ENCODE measurements at places on chromosomes 1 and 21.

- DNase-seq: no peak
Observed at GRCh38 chr1:233490488-233490887, 123.4 kb upstream of the KCNK1 start.

DNA sequence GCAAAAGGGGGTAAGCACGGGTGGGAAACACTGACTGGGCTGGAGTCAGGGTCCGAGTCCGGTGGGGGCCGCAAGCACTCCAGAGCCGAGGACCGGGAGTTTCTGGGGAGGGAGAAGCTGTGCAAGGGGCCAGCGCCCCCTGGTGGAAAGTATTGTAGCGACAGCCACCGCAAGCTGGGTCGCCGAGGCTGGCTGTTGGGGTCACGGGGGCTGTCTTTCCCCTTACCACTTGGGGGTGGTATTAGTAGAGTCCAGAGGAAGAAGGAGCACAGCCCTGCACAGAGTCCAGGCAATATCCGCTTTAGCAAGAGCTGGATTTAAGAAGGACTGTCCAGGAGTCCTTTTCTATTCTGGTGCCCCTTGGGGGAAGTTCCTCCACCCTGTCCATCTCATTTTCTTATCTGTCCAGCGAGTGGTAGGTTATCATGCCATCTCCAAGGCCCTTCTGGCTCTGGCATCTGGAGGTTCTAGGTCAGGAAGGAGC, 17.9 kb upstream of the ETV3 start:
- peak; percentile 83 for DNase-seq

DNA sequence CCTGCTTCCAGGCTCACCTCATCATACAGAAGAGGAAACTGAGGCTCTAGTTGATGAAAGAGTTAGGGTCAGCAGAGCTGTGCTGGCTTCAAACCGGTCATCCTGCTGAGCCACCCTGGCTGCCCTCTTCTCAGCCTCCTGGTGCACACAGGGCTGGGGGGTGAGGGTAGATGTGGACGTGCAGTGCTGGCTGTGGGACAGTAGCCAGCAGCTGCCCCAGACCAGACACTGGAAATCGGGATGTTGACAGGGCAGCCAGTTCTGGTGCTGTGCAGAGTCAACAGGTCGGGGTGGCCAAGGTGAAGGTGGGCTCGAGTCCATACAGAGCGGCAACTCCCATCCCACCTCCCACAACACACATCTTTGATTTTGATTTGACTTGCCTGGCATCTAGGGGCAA, 1.5 kb upstream of the CLCNKA start:
- no peak for DNase-seq

DNA sequence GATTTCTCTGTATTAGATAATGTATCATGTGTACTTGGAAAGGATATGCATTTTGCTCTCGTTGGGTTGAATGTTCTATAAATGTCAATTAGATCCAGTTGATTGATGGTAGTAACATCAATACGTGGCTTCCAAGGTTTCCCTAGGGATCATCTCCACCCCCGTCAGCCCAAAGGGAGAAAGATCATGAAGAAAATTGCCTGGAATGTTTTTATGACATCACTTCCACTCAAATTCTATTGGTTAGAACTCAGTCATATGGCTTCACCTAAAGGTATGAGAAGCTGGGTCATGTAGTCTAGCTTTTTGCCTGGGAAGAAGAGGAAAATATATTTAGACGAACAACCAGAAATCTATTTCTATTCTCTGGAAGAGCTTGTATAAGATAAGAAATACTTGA, at the start of gene C1orf185:
C1orf185 (plus strand) TSS at position 253 of the 400 bp plus-strand sequence; CDS start at position 259, 6 bp downstream.
- DNase-seq: no peak

GRCh38 chr1:150876119-150876454, 312 bp downstream of the ARNT start:
- no peak for DNase-seq
